ENCODE measurements at places on chromosomes 2 and 18.

DNA sequence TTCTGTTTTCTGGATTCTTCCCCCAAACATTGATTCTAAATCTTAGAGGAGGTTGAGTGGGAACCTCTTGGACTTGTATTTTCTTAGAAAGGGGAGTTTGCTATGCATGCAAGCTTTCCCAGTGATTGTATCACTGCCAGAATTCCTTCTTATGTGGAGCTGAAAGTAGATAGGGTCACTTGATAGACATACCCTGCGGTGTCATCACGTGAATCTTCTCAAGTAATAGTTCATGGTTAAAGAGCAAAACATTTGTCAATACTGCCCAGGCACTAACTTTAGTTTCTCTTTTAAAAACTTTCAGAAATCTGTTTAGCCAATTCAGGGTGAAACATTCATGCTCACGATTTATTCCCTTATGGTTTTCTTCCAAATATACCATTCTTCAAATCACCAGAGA, 6.4 kb downstream of the PMAIP1 start:
- DNase-seq, result no peak

DNA sequence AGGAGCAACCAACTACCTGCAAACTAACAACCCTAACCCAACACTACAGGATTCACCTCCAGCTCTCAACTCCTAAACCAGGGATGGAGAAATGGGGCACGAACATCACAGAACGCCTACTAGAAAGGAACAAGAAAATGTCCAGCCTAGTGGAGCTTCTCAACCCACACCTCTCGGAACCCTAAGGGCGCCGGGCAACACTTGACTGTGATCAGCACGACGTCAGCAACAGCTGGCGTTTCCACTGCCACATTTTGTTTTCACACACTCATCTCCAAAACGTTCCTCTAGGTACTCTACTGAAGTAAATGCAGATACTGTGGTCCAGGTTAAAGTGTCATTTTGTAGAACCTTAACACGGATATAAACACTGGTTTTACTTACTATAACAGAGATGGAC, 4.2 kb downstream of the RNASEH1 start:
- DNase-seq, result no peak

GRCh38 chr2:226799976-226800940, 638 bp upstream of the IRS1 start:
- DNase-seq, result no peak

DNA sequence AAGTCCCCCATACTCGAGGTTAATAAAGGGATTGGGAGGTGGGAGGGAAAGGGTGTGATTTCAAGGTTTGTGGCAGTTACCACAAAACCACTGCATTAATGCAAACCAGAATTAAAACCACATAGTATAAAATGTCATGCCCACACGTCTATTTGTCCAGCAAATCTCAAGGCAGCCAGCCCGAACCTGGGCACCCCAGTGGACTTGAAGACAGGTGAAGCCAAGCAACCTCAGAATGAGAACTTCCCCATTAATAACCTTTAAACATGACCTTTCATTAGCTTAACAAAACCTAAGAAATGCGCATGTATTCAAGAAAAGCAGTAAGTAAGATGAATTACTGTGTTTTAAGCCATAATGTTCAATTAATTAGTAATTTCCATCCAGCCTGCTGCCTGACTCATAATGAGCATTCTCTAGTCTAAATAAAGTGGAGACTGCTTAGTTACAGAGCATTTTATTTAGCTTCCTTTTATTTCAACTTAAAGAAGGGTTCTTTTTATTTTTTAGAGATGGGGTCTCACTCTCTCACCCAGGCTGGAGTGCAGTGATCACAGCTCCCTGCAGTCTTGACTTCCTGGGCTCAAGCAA, 229.6 kb downstream of the FAM210A start:
- DNase-seq, result no peak

- DNase-seq, result peak; percentile 49
Measured at GRCh38 chr2:127591221-127591923, 54.6 kb upstream of the GPR17 start.
